ENCODE measurements at places on chromosomes 11 and 22. TPM values are rescaled to one million over a fixed set of nuclear protein-coding genes. Genes with fewer than 3 reads are reported as not detected.

Gene APOL5
- total RNA-seq, result 1.4 TPM

Gene ESAM
- total RNA-seq, result 13.3 TPM

Gene TBX10
- not detected for total RNA-seq

Gene LTBP3
- 58.5 TPM for total RNA-seq

Gene EXT2
- total RNA-seq, result 95.3 TPM

Gene GAL3ST3
- total RNA-seq, result 0.42 TPM

Gene RNF141
- total RNA-seq, result 52.0 TPM

Gene SLC5A1
- total RNA-seq, result 0.05 TPM

Gene CECR2
- 2.4 TPM for total RNA-seq

Gene SOX10
- 4.5 TPM for total RNA-seq

Gene SLC22A8
- not detected for total RNA-seq

Gene FXYD6
- 56.2 TPM for total RNA-seq

DNA sequence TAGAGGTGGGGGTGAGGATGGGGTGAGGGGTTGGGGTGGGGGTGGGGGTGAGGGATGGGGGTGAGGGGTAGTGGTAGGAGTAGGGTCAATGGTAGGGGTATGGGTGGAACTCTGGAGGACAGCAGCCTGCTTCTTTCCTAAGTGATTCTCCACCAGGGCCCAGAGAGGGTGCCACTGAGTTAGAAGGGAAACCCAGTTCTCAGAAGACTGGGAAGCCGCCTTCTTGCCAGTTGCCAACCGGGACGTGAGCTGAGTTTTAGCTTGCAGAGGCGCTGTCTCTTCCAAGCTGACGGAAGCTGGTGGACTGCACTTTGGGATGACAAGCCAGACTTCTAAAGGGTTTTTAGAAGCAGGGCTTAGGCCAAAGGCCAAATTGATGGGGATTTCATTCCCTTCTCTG, 104.4 kb downstream of the NAT10 start:
- no peak for DNase-seq

DNA sequence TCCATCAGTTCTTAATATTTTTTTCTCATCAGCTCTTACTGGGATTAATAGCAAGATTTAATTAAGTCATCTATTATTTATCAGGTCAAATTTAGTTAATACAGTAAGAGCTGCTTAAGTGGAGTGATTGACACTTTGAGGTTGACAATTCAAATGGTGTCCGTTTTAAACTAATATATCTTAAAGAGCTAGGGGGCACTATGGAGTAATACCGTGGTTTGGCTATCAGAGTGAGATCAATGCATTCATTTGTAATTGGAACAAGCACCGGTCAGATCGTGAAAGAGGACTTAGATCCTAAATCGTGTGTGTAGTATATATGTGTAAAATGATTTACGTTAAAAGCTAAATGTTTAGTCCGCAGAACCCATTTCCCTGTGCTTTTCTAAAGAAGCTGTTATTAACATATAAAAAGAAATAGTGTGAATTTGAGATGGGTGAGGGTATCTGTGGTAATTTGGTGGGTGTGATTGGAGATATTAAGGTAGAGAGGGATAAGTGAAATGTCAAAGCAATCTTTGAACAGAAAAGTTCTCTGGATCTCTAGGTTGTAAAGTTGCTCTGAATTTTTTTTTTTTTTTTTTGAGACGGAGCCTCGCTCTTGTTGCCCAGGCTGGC, 2.3 kb downstream of the SIK2 start:
- no peak for DNase-seq

DNA sequence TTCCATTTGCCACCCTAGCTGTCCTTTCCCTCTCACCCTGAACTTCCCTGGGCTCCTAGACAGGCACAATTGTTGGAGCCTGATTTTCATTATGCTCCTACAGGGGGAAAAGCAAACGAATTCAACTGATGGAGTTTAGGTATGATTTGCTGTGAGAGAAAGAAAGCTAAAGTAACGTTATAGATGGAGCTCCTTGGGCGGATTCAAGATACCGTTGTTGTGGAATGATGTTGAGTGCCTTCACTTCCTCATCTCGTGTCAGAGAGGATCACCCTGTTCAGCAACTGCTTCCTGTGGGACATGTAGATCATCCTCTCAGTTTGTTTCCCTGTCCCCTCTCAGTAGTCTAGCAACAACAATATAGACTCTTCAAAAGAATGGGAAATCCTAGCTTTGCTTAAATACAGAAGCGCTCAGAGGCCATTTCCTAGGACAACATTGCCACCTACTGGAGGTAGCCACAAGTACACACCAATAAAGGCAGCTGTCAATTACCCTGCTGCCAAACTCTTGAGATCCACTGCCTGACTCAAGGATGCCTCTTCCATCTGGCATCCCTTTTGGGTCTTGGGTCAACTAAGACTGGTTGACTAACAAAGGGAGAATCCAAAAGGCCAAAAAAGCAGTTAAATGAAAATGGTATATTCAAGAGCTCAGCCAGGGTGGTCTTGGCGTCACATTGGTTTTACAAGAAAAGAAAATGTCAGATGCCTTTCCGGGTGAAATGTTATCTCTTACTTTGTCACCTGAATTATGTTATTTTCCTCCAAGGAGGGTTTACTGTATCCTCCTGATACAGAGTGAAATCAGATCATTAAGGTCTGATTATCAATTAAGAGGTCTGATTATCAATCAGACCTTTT, 13.5 kb upstream of the DTX4 start:
- no peak for DNase-seq

GRCh38 chr22:19203834-19204233, 25.3 kb upstream of the SLC25A1 start:
- DNase-seq, result no peak

GRCh38 chr11:2951231-2952110, 22.3 kb upstream of the PHLDA2 start:
- no peak for DNase-seq

GRCh38 chr22:49995041-49995360, 17.6 kb downstream of the IL17REL start:
- DNase-seq, result no peak

- DNase-seq, result no peak
Measured at GRCh38 chr22:23113067-23113846, 28.5 kb downstream of the RSPH14 start.

DNA sequence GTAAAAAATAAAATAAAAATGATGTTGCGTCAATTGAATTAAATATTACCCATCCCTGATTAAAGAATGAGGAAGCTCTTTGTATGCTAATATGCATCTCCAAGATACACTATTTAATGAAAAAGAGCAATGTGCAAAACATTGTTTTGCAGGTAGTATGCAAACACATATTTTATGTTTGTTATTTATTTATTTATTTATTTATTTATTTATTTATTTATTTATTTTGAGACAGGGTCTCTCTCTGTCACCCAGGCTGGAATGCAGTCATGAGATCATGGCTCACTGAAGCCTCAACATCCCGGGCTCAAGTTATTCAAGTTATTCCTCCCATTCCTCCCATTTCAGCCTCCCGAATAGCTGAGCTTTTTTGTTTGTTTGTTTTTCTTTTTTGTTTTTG, 7.2 kb upstream of the CHST1 start:
- DNase-seq, result no peak

- no peak for DNase-seq
Measured at GRCh38 chr22:20437613-20438426, at the start of gene SCARF2. TSS of gene SCARF2 (minus strand) at chr22:20437825. CDS start at chr22:20437754, 71 bp downstream.

GRCh38 chr11:70176940-70177689, 26.0 kb upstream of the FADD start:
- DNase-seq, result no peak

DNA sequence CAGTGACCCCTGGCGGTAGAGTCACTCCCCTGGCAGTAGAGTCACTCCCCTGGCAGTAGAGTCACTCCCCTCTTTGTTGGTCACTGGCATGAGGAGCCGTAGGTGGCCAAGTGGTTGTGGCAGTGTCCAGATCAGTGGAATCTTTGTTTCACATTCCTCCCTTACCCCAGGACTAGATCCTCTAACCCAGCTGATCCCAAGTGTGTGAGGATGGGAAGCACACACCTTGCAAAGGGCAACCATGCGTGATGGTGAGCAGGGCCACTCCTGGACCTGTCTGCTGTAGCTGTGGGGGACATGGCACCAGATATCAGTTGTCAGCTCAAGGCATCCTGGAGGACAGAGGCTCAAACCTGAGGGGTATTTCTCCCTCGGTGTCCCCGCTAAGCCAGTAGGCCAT, 37.8 kb downstream of the OSBP2 start:
- no peak for DNase-seq

DNA sequence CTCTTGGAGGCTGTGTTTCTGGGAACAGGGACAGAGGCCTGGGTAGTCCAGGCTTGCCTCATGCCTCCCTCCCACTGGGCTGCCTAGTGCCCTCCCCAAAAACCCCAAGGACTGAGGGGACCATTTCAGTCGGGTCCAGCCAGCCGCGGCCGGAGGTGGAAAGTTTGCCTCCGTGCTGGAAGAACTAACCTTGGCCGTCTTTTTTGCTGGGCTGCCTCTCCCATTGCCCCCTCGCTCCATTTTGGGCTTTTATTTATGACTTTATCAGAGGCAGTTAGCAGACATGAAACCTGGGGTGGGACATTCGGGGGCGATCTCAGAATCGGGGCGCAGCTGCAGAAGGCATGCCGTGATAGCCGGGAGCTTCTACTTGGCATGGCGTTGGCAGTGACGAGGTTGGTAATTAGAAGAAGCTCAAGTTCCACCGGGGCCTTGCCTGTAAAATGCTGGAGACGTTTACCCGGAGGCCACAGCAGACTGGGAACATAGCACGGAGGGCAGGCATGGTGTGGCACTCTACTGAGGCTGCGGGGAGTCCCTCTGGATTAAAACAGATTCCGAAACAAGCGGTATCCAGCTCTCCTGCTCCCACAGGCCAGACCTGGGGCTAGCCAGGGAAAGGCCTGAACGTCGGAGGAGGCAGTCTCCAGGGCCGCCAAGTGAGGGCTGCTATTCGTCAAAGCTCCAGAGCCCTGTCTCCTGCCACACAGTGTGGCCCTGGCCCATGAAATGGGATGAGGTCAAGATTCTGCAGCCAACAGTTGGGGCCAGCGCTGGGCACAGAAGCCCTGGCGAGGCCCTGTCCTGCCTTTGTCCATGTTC, 76.4 kb upstream of the PPARA start:
- DNase-seq, result no peak

GRCh38 chr22:47850644-47851151, 1088.2 kb downstream of the TBC1D22A start:
- no peak for DNase-seq

DNA sequence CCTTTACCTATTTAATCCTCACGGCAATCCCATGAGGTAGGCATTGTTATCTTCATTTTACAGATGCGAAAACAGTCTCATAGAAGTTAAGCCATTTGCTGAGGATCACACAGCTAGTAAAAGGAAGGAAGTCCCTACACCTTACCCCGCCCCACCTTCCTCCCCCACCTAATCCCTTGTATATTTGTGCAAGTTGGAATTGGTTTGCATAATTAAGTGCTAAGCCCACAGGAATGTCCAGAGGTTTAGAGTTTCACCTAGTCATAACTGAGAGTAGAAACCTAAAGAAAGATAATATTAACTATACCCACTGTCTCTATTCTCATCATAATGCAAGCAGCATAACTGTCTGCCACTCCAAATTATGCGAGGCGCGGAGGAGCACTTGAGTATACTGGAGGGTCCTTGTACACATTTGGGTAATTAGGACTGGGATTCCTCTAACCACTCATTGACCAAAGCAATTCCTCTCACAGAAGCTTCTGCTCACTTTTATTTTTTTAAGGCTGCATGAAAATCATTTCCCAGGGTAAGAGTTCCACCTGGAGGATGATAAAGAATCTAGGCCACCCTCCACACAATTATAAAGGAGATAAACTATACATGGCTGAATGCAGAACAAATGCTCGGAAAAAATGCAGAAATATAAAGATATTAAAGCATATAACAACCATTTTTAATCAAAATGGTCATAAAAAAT, 199.9 kb downstream of the FAM181B start:
- DNase-seq, result no peak

DNA sequence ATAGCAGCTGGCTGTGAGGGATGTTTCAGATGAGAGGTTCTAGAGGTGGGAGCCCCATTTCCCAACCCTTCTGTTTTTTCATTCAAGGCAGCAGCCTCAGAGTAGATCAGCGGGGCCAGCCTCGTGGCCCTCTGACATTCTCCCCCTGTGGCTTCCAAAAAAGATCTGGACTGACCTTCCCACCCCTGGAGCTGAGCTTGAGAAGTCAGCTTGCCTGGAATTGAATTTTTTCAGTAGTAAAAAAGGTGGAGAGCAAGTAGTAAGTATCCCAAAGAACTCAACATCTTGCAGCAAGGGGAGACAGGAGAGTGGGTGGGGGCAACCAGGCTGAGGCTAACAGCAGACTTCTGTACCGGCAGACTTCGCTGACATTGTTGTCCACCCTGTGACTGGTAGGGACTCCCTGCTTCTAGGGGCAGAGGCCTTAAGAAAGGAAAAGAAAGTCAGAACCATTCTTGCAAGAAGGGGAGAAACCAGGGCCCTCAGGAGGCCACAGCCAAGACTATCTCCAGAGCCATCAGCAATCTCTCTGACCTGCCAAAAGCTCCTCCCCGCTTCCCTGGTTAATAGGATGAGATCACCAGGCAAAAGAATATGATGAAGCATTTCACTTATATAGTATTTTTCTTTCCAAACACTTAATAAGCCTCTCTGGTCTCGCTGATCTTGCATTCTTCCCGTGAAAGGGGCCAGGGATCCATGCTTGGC, 2.0 kb upstream of the GRIK4 start:
- no peak for DNase-seq

- no peak for DNase-seq
Measured at GRCh38 chr11:127039591-127039990, 39.0 kb upstream of the KIRREL3 start.

- DNase-seq, result no peak
Measured at GRCh38 chr22:42074132-42074811, at the start of gene PHETA2. TSS of gene PHETA2 (plus strand) at chr22:42074248. CDS start at chr22:42077294, 3,046 bp downstream.

- DNase-seq, result no peak
Measured at GRCh38 chr11:120539667-120540369, 28.3 kb downstream of the GRIK4 start.

DNA sequence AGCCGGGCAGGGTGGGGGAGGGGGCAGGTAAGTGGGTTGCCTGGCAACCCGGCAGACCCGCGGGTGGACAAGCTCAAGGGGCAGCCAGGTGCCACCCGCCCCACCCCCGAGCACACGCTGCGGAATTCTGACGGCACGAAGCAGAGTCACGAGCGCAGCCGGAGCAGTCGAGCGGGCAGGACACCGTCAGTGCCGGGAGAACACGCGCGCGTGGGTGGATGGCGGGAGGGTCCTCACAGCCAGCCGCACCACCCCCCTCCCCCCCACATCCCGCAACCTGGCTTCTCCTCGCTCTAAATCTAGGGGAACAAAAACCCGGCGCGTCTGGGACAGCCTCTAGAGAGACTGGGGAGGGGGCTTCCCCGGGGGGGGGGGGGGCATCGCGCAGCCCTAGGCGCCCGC, 133.1 kb upstream of the HSD17B12 start:
- no peak for DNase-seq

- no peak for DNase-seq
Measured at GRCh38 chr22:25494774-25495173, 69.7 kb upstream of the GRK3 start.

GRCh38 chr22:50435291-50436014, 39.4 kb downstream of the SBF1 start:
- DNase-seq, result no peak

Measured in urinary bladder (tissue), 4 donors.